Left lung (tissue), 14 donors: ENCODE measurements at places on chromosomes 3 and 15.
A peak's percentile ranks its signal among the peaks of the same experiment; 100 is the strongest.

GRCh38 chr3:125125821-125126245 lies 70.0 kb upstream of the HEG1 start:
- no peak for DNase-seq

- no peak for DNase-seq
Observed at GRCh38 chr15:75061272-75061671, 37.9 kb downstream of the PPCDC start.

- no peak for DNase-seq
Observed at GRCh38 chr3:86984271-86984670, 6.7 kb downstream of the VGLL3 start.

GRCh38 chr3:186882881-186883685 lies 40.6 kb downstream of the ADIPOQ start:
- no peak for DNase-seq

- DNase-seq: peak; percentile 96
Observed at GRCh38 chr3:15269091-15269989, 63.0 kb downstream of the SH3BP5 start.

DNA sequence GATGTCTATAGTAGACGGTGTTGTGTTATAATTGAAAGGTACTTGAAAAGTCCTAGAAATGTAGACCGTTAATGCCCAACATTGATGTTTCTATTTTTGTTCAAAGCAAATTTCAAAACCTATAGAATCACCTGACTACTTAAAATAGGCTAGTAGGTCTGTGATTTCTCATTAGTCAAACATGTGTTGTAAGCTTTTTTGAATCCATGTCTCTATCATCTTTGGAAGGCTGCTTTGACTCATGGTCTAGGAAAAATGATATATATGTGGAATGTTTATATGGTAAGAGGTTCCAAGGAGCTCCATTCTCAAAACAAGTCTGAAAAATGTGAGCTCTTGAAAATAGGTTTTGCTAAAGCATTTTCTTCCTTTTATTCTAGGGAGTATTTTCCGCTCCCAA lies 375.3 kb downstream of the LPP start:
- DNase-seq: no peak
